ENCODE measurements at places on chromosomes 12 and 14. TPM values are rescaled to one million over a fixed set of nuclear protein-coding genes. Genes with fewer than 3 reads are reported as not detected.

The SERPINA3 gene
- 54.5 TPM for total RNA-seq

DNA sequence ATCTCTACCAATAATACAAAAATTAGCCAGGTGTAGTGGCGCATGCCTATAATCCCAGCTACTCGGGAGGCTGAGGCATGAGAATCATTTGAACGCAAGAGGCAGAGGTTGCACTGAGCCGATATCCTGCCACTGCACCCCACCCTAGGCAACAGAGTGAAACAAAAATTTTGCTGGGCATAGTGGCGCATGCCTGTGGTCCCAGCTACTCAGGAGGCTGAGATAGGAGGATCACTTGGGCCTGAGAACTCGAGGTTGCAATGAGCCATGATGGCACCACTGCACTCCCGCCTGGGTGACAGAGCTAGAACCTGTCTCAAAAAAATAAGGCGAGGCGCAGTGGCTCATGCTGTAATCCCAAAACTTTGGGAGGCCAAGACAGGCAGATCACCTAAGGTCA is 9.5 kb downstream of the ATXN2 start:
- DNase-seq = no peak

The PTCSC3 gene
- total RNA-seq = not detected

DNA sequence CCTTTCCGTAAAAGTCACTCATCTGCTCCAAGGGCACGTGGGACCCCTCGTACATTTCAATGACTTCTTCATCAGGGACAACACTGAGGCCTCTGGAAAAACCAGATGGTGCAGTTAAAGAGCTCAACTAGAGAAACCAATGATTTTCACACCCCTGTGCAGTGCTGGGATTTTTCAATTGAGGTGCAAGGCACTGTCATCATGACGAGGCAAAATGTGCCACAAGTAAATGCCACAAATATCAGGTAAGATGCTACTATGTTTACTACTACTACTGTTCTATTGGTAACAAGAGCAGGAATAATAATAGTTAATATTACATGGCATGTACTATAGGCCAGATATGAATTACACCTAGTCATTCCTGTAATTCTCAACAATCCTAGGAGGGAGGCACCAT is 42.4 kb downstream of the NT5DC3 start:
- no peak for DNase-seq

The PHETA1 gene
- total RNA-seq = 4.0 TPM

DNA sequence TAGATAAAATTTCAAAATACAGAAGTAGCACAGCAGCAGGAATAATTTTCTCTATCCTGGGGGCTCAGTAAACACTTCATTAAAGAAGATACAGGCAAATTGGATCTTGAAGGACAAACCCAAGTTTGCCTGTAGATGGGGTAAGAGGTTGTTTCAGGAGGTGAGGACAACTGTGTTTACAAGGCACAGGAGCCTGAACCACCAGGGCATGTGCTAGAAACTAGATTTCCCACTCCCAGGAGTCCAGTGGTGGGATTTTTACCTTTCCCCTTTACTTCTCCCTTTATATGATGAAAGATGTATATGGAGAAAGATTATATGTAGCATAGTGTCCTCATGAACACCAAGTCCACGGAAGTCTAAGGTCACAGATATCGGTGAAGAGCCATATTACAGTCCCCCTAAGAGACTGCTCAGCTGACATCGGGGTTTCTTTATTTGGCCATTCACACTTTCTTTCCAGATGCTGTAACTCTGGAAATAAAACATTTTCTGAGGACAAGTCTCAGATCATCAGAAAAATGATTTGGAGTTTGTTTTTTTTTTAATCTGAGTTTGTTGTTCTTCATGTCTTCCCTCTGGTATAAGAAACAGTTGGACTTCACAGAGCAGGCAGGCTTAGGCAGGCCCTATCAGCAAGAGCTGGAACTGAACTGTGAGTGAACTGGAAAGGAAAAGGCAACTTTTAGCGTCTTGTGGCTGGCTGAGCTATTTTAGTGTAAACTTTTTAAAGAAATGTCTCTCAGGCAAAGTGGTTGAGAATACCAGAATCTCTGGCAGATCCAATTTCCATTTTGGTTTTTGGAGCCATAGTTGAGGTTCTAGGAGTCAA is 8.0 kb upstream of the EVL start:
- peak; percentile 33 for DNase-seq

The FAM177A1 gene
- 73.9 TPM for total RNA-seq

The SLC39A5 gene
- total RNA-seq = not detected

DNA sequence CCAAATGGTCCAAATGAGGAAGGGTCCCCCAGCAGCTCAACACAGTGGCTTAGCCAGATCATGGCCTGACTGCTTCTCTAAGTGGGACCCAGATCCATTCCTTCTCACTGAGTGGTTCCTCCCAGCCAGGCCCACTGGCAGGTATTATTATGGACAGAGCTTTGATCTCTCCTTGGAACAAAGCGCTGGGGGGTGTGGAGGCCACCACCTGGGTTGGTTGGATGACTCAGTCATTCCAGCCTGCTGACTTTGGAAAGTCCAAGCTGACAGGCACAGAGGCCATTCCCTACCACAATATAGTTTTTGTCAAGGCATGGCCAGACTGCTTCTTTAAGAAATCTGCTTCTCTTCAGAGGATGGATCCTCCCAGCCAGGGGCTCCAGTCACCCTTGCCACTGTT is 341.1 kb downstream of the BTG1 start:
- DNase-seq = peak; percentile 27

DNA sequence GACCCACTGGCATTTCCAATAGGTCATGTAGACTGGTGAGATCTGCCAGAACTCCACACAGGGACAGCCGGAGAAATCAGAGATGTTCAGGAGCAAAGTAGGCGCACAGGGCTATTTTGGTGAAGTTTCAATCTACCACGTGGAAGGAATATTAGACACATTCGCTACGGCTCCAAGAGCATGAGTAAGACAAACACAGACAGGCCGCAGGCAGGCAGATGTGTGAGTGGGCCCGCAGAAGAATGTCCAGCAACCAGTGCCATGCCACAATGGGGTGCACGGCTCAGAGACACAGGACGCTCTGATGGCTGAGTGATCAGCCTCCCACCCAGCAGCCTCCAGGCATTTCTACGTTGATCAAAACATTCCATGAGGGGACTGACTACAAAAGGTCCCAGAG is 10.4 kb downstream of the SLC15A4 start:
- DNase-seq = no peak

The LMNTD1 gene
- not detected for total RNA-seq

The ARHGAP9 gene
- 0.69 TPM for total RNA-seq

DNA sequence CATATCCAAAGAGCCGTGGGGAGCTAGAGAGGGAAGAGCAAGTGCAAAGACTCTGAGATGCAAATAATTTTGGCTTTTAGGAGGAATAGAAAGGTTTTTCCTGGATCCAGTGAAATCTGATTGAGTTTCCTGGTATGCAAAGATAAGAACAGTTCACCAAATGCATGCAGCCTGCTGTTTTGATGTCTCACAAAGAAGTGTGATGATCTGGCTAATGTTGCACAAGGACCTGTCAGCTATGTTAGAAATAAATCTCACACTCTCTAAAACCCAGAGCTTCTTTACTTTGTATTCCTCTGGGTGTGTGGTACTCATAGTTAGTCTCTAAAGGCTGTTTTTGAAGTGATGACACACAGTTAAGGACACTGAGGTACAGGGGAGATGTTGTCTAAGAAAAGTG is 321.4 kb downstream of the AACS start:
- DNase-seq = no peak

The PRH2 gene
- not detected for total RNA-seq

GRCh38 chr12:124774462-124775167 is 89.0 kb downstream of the SCARB1 start:
- peak; percentile 92 for DNase-seq

The NEUROD4 gene
- not detected for total RNA-seq

GRCh38 chr14:91893669-91894068 is 26.3 kb upstream of the TC2N start:
- DNase-seq = peak; percentile 54

DNA sequence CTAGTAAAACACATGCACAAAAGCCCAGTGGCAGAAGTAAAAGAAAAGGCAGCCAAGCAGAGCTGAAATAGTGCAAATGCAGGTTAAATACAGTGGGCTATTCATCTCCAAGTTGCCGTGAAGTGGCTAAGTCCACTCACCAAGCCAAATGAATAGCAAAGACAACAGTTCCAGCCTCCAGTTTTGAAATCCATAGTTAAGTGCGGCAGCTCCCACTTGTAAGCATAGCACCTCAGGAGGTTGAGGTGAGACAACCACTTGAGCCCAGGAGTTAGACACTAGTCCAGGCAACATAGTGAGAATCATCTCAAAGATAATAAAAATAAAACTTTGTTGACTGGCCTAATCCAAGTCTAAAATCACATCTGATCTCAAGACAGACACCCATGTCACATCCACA is 9.8 kb upstream of the PHLDA1 start:
- DNase-seq = no peak

The PARP11 gene
- total RNA-seq = 10.3 TPM

- no peak for DNase-seq
Observed at GRCh38 chr12:61553091-61553490, 707.1 kb upstream of the USP15 start.

The PLEKHG7 gene
- not detected for total RNA-seq

DNA sequence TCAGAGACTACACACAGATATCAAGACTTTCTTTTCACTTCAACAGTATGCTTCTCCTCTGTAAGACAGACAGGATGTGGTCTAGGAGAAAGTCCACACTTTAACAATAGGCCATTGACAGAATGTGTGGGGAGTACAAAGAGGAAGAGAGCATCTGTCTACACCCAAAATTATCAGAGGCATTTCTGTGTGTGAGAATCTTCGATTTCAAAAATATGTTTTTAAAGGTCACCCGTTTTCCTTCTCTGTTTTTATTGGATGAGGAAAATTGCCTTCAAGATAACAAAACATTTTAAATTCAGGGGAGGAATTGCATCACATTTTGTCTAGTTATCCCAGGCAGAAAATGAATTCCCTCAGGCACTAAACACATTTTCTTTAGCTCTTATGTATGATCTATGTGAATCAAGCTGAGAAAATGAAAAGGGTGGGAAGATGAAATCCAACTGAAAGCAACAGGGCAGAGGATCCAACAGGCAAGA is 16.4 kb downstream of the NAV3 start:
- DNase-seq = peak; percentile 57

The CCDC196 gene
- total RNA-seq = not detected

GRCh38 chr12:59828521-59828920 is 232.7 kb downstream of the SLC16A7 start:
- DNase-seq = no peak

- peak; percentile 2 for DNase-seq
Observed at GRCh38 chr12:48764521-48764920, 24.4 kb downstream of the ADCY6 start.

The ITPK1 gene
- total RNA-seq = 84.7 TPM

DNA sequence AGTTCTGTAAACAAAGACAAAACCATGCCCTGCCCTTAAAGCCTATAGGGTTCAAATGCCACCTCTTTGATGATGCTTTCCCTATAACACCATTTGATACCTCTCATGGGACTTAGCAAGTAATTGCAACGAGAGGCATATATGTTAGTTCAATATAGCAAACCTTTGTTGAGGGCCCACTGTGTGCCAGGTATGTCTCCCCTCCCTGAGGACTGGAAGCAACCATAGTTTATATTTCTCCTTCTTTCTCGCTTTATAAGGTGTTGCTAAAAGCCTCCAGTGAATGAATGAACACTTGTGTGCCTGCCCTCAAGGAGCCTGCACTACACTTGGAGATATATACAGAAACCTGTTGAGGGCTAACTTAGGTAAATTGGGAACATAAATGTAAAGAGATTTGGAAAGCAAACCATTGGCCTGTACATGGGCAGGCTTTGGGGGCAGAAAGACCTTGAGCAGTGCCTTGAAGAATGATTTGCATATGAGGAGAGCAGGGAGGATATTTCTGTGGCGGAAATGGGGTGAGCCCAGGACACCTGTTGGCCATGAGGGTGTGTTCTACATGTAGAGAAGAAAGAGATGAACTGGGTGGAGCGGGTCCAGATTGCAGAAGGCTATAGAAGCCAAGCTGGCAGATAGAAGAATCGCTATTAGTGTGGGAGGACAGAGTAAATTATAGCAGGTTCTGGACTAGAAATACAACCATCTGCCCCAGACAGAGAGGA is 1.8 kb upstream of the CKAP4 start:
- no peak for DNase-seq

DNA sequence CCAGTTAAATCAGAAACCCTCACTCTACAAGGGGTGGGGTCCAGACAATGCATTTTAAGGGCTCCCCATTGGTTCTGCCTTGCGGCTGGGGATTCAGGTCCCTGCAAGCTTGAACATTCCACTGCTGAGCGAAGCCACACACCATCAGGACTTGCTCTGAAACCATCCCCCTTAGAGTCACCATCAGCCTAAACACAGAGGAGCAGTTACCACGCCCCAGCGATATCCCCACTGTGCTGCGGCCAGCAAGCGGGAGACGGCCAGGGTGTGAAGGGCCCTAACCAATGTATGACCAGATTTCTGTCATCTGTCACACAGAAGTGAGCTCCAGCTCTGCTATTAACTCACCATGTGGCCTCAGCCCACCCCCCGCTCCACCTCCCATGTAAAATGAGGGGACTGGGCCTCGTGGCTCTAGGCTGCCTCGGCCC is 29.7 kb downstream of the CCDC88C start:
- DNase-seq = no peak

The WIF1 gene
- not detected for total RNA-seq

GRCh38 chr12:85350356-85350755 is 70.3 kb downstream of the ALX1 start:
- DNase-seq = no peak

DNA sequence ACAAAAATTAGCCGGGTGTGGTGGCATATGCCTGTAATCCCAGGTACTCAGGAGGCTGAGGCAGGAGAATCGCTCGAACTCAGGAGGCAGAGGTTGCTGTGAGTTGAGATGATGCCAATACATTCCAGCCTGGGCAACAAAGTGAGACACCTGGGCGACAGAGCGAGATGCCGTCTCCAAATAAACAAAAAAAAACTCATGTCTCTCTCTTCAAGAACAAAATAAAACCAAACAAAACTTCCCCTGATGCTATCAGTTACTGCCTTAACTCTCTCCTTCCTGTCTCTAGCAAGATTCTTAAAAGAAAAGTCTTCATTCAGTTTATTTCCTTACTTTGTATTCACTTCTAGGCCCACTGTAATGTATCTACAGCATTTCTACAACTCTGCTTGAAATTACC is 20.8 kb downstream of the KLHL28 start:
- no peak for DNase-seq

GRCh38 chr12:21065845-21066244 is 65.1 kb upstream of the SLCO1B1 start:
- peak; percentile 14 for DNase-seq
